NCI-H2107 (cell line): ENCODE measurements at places on chromosomes 16 and 17.

- DNase-seq: peak; percentile 60
Measured at GRCh38 chr17:48131216-48131824, 23.8 kb downstream of the SNX11 start.

DNA sequence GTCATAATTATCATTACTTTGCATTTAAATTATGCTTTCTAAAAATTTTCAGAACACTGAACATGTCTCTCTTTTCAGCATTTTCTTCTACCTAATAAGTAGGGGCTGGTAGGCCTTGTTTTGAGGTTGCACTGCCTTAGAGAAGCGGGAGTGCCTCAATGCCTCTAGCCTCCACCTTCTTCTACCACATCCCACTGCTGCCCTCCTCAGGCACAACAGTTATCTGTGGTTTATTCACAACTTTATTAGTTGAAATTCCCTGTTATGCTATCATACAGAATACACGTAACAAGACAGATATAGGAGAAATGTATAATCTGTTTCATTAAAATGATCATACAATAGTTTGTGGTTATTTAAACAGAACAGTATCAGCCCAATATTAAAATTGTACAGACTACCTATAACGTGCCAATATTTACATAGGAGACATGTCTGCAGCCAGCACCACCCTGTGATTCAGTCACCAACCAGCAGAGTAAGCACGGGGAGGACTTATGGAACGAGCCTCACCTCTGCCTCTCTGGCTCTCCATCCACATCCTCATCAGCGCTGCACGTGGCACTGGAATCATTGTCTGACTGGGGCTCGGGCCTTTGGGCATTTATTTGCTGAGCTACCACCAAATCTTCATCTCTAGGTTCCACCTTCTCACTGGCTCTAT is 101.2 kb downstream of the TTC19 start:
- DNase-seq: no peak

GRCh38 chr17:50583641-50584040 is 23.1 kb downstream of the CACNA1G start:
- no peak for DNase-seq

DNA sequence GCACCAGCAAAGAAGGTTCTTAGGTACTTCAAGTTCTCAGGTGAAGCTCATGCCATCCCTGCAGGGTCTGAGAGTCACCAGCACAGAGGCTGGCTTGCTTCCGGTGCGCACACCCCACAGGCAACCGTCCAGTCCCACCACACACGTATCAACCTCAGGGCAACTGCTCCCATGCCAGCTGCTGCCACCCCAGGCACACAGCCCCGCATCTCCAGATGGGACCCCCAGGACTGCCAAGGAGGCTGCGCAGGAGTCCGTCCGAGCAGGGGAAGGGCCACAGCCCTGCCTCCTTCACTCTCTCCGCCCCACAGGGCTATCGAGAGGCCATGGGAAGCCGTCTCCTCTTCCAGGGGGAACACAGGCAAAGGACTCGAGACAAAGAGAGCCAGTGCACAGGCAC is 13.3 kb downstream of the KIFC3 start:
- no peak for DNase-seq

GRCh38 chr16:52537516-52537915 is 9.4 kb downstream of the TOX3 start:
- no peak for DNase-seq

- DNase-seq: no peak
Measured at GRCh38 chr16:21279501-21279900, 1.4 kb upstream of the CRYM start.

- no peak for DNase-seq
Measured at GRCh38 chr17:29041571-29041970, 1.4 kb upstream of the PIPOX start.

DNA sequence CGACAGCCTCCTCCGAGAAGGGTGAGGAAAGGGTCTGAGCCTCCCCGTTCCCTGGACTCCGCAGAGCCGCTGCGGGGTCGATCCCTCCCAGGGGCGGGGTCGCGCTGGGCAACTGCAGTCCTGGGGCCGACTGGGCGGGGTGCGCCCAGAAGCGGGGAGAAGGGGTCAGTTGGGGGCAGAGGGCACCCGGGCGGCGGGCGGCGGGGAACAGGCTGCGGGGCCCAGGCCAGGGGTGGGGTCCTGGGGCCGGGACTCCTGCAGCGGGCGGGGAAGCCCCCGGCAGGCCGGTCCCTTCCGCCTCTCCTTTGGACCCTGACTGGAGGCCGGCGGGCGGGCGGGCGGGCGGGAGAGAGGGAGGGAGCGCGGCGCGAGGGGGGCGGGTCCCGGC is 352 bp downstream of the GGNBP2 start:
- DNase-seq: no peak

- DNase-seq: no peak
Measured at GRCh38 chr17:34670618-34671017, 91.2 kb downstream of the TMEM132E start.

- DNase-seq: no peak
Measured at GRCh38 chr16:77969861-77970260, 52.5 kb upstream of the CLEC3A start.

- DNase-seq: no peak
Measured at GRCh38 chr17:68501074-68501473, 11.2 kb upstream of the PRKAR1A start.

DNA sequence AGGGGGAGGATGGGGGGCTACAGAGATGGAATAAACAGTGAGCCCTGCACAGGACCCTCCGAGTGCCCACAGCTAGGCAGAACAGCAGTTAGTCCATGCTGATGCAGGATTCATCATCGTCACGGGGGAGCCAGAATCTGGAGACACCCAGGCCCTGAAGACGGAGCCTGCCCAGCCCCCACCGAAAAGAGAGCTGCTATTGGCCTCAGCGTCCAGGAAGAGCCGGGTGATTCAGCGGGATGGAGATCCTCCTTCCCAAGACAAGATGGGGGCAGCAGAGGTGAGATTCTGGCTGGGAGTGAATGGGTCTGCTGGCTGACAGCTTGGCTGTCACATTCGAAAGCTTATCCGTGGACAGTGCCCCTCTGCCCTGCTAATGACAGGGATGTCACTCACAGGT is 133.6 kb upstream of the CRHR1 start:
- DNase-seq: no peak

GRCh38 chr16:67537636-67538591 is 9.3 kb downstream of the RIPOR1 start:
- DNase-seq: no peak

GRCh38 chr17:55278173-55278961 is 13.6 kb downstream of the HLF start:
- no peak for DNase-seq

- DNase-seq: no peak
Measured at GRCh38 chr17:67693811-67694210, 23.9 kb upstream of the NOL11 start.

GRCh38 chr16:51150165-51150887 is 744 bp downstream of the SALL1 start:
- DNase-seq: no peak

DNA sequence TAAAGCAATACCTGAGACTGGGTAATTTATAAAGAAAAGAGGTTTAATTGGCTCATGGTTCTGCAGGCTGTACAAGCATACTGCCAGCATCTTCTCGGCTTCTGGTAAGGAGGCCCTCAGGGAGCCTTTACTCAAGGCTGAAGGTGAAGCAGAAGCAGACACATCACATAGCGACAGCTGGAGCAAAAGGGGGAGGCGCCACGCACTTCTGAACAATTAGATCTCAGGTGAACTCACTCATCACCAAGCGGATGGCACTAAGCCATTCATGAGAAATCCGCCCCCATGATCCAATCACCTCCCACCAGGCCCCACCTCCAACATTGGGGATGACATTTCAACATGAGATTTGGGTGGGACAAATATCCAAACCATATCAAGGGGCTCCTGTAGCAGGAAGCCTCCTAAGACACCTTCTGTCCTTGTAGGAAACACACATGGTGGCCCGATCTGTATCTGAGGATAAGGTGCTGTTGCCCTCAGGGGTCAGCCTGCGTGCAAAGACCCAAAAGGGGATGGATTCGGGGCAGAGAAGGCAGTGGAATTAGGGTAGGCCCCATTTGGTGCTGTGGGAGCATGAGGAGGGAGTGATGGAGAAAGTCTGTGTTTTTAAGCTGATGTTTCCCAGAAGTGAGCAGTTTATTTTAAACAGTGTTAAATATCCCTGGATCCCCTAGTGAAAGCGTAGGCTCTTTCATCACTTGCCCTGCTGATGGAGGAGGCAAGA is 23.0 kb downstream of the IL21R start:
- DNase-seq: no peak

DNA sequence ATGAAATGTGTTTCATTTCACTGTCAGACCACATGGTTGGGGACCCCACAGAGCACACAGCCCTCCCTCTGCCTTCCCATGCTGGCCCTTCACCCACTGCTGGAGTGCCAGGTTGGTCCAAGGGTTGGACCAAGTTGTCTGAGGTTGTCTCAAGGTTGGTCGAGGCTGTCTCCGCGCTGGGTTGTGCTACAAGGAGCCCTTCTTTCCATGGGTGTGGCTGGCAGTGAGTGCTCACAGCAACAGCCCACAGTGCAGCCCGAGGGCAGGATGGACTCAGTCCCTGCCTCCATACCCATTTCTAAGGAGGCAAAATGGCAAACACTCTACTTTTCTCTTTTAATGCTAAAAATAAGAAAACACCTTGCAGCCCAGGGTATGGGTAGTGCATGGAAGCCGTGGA is 35.8 kb upstream of the STH start:
- no peak for DNase-seq

DNA sequence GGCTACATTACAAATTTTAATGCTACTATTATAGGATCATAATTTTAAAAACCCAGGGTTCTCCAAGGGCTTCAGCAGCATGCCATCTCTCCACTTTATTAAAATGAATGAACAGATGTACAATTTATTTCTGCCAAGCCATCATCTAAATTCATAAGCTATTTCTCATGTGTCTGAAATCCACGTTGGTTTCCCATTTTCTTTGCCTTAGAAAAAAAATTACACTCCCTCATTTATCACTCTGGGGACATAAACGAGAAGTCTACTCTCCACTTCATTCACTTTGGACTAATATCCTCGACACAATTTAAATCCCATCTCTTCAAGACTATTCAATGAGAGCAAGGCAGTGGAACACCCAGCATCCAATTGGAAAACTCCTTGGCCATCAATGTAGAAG is 178.4 kb upstream of the HSBP1 start:
- DNase-seq: no peak
